ENCODE measurements at places on chromosomes 1 and 21.

DNA sequence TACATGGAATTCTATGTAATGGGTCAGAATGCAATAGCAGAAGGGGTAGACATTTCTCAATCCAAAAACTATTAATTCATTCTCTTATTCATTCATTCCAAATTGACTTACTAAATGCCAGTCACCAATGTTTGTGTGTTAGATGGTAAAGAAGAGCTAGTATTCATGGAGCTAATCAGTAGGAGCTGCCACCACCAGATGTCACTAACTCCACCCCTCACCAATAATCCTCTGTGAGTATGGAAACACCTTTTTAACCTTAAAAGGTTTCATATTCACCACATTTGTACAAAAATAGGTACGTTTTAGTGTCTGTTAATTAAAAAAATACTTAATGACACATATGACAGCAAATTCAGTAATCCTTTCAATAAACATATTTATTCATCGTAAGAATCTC lies 131.8 kb upstream of the PKN2 start:
- DNase-seq = no peak

DNA sequence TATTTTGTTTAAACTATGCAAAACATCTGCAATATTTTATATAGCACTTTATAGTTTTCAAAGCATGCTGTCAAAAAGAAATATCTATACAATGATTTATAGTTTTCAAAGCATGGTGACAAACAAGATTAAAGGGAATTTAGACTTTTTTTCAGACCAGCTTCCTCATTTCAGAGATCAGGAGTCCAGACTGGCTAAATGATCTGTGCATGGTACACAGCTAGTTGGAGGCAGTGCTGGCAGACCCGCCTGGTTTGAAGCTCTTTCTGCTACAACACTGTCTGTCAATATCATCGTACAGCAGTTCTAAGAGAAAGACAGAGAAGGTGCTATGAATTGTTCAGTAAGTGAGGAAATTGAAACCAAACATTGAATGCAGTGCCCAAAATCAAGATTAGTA lies 479.0 kb downstream of the PTBP2 start:
- no peak for DNase-seq

DNA sequence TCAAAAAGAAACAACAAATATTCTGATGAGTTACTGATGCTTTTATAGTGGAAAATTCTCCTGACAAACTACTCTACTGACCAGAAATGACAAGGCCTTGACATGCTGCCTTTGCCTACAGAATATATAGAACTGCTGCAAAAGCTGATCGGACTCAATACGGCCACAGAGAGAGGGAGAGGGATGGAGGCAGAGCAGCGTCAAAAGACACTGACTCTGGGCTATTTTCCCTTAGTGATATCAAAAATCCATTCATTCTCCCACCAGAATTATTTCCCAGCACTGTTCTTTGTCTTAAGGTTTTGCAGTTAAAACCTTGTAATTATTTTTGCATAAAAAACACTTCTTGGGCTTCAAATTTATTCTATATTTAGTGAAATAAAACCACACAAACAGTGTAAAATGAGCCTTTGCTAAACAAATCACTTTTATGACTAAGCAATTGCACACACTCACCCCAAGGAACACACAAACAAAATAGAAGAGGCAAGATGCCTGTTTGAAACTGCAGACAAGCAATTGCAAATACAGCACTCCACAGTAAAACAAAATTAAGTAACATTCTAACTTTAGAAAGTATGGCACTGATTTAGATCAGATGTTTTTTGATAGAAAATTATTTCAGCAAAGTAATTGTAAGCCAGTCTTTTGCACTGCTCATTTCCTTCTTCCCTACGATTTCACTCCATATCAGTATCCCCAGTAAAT lies 1036.4 kb downstream of the ADGRL2 start:
- no peak for DNase-seq

GRCh38 chr21:31397939-31398338 lies 53.9 kb upstream of the TIAM1 start:
- no peak for DNase-seq

DNA sequence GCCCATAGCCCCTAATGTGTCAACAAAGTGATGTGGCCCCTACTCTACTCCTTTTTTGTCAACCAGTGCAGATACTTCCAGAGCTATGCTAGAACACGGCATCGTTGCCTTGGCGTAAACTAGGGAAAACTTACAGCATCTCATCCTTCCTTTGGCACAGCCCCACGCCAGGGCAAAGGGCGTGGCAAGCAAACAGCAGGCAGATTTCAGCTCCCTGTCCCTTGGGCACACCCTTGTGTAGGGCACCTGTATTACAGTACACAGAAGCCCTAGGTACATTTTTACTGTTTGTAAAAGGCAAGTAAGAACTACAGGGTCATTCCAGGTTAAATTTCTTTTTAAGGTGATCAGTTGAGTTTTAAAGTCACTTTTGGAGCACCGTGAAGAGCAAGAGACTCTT lies 29.3 kb downstream of the PRDX6 start:
- DNase-seq = no peak

DNA sequence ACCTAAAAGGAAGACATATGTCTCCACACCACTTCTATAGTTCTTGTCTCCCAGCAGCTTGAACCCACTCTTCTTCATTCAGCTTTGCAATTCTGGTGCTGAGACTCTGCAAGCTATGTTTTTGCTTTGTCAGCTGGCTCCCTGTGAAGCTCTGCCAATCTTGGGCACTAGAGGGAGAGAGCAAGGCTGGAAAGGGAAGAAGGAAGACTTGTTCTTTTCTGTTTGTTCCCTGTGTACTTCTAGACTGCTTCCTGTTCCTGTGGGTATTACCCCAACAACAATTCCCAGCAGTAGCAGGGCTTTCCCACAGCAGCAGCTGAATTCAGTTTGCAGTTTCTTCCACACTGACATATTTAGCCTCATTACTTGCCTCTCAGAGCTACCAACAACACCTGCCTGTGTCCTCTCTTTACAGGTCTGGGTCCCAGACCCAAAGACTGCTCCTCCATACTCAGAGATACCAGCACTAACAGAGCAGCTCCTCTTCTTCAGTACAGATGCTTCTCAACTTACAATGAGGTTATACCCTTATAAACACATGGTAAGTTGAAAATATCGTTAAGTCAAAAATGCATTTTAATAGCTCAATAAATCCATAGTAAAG lies 275.2 kb upstream of the NEGR1 start:
- no peak for DNase-seq

DNA sequence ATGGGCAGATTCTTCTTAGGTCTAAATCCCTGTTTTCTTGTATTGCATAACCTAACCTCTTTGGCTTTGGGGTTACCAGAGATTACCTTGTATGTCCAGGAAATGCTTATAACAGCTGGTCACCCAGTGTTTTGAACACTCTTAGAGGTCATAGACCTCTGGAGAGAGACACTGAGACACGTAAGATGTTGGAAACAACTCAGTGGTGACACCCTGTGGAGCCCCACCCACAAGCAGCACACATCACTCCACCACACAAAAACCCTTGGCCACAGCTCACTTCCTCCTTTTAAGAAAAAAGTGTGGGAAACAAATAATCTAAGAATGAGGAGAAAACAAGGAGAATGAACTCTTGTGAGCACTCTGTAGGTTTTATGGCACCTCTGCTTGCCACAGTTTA lies 26.3 kb upstream of the CYP4B1 start:
- no peak for DNase-seq

- DNase-seq = no peak
Measured at GRCh38 chr1:19812875-19813642, 2.0 kb downstream of the RNF186 start.
